ENCODE measurements at places on chromosomes 16 and 17.

DNA sequence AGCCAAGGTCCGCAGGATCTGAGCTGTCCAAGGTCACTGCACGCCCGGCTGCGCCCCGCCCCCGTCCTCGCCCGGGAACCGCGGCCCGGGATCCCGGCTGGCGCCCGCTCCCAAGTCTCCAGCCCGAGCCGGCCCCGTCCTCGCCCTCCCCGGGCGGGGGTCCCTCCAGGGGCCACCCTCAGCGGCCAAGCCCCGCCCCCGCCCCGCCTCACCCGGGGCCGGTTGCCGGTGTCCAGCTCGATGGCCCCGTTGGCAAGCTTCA is 216 bp downstream of the VPS9D1 start:
- DNase-seq: no peak

DNA sequence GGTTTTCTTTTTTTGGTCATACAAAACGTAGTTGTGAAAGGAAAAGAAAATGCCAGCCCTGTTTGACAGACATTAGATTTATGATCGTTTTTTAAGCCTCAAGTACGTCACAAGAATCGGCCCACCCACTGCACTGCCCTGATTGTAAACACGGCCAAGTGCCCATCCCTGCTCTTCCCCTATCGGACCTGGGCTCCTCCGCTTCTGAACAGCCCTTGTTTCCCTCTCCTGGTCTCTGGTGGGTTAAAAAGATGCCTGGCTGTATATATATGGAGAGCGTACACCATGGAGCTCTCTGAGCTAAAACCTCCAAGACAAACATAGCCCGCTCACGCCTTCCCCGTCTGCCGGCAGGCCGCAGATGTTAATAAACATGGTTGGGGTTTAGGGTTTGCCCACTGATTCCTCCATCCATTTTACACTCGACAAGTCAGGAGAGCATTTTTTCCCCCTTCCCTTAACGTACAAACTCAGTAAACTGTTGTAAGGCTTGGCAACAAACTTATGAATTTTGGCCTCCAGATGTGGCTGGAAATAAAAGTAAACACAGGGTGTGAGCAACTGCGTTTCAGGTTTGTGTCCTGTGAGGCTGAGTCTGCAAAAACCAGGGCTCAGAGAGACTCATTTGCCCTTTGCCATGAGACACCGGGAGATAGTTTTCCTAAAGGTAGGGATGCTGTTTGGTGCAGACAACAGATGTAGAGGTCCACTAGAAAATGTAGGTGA is 325.9 kb downstream of the SOX9 start:
- DNase-seq: no peak

- no peak for DNase-seq
Observed at GRCh38 chr17:61388561-61389356, 10.9 kb upstream of the TBX2 start.

DNA sequence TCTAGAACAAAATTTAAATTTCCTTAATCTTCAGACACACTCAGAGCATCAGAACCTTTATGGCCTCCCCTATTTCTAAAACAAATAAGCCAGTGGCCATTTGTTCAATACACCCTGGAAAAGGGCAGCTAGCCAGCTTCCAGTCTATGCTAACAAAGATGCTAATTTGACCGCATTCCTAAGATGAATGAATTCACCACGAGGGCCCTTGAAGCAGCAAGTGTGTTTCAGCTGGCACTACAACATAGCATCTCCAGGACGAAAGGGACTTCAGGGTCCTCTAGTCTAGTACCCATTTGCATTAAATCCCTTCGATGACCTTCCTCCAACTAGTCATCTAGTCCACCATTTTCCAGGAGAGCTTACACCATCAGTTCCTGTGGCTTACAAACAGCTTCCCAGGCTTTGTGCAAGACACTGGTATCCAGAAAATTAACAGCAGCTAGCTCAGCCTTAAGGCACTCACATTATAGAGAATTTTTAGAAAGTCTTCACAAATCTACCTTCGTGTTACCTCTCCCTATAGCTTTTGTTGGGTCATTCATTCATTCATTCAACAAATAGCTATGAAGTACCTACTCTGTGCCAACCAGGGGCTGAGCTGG is 10.9 kb downstream of the KRT37 start:
- DNase-seq: no peak

- DNase-seq: no peak
Observed at GRCh38 chr16:83870830-83871229, 28.1 kb upstream of the MLYCD start.

DNA sequence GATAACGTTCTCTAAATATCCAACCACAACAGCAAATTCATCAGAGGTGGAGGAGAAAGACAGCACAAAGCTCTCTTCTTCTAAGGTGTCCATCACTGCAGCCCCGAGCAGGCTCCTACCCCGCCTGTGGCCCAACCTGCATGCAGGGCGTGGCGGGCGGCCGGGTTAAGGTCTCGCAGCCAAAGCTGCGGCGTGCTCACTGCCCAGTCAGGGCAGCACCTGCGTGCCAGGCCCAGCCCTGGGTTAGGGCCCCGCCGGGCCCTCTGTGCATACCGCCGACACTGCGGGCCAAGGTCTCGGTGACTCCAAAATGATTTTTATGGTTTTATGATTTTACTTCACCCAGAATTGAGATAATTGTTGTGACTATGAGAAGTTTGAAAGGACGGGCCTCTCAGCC is 57.8 kb downstream of the FOXK2 start:
- no peak for DNase-seq

GRCh38 chr16:15403392-15403995 is 7.9 kb downstream of the MPV17L start:
- no peak for DNase-seq

GRCh38 chr16:8846401-8846932 is 22.3 kb downstream of the CARHSP1 start:
- no peak for DNase-seq

DNA sequence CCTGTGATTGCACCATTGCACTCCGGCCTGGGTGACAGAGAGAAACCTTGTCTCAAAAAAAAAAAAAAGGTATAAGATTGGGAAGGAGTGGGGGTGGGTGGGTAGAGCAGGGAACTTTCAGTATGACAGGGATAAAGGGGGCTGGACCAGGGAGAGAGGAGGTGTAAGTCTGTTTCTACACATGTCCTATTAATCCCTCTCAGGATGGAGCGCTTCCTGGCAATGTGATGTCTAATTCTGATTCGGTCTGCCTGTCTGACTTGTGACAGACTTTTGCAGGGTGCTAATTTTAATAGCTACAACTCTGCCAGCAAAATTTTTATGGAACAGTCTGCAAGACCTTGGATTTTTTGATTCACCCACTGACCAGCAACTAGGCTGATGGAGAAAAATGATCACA is 53.8 kb upstream of the SLC25A19 start:
- no peak for DNase-seq

- no peak for DNase-seq
Observed at GRCh38 chr17:30530346-30531025, 53.3 kb downstream of the GOSR1 start.
